ACHN (cell line): ENCODE measurements at places on chromosomes 13 and 19.

- DNase-seq = no peak
Observed at GRCh38 chr13:27073186-27073585, 98.4 kb downstream of the USP12 start.

- DNase-seq = no peak
Observed at GRCh38 chr13:108595436-108596274, 33.8 kb upstream of the MYO16 start.

DNA sequence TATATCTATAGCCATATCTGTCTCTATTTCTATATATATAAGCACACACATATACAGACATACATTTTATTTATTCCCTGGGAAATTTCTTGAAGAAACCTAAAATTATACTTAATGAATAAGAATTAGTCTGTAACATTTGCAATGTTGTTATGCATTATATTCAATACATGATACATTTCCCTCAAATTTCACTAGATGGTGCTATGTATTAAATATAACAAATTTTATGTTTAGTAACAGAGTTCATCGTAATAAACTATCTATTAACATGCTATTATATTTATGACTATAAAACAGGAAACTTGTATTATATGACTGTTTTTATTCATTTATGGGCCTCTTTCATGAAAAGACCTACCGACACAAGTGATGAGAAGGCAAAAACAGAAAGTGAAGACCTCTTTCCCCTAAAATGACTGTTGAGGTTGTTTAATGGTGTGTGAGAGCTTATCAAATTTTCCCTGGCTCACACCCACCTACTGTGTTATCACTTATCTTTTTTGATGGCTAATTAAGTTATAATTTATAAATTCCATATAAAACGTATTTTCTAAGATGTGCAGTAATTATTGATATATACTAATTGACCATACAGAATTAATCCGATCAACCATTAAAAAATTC, 881.9 kb downstream of the SLITRK6 start:
- peak; percentile 40 for DNase-seq

GRCh38 chr19:49148044-49148682, 7.0 kb downstream of the HRC start:
- no peak for DNase-seq

DNA sequence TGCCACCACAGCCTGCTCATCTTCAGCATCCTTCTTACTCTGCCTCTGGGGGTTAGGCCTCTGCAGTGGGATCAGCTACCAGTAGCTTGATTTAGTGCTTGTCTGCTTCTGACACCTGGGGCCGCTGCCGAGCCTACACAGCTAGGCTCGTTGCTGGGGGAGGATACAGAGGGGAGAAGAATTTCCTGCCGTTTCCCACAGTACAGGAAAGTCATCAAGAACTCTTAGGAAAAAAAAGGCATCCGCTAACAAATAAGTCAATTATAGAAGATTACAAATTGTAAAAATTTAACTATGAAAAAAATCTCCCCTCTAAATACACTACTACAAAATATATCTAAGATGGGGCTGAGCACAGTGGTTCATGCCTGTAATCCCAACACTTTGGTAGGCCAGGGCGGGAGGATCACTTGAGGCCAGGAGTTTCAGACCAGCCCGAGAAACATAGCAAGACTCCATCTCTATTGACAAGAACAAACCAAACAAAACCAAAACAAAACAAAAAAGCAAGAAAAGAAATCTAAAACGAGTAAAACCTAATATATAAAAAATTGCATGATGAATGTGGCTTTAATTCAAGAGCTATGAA, 26.7 kb downstream of the LATS2 start:
- DNase-seq = no peak

DNA sequence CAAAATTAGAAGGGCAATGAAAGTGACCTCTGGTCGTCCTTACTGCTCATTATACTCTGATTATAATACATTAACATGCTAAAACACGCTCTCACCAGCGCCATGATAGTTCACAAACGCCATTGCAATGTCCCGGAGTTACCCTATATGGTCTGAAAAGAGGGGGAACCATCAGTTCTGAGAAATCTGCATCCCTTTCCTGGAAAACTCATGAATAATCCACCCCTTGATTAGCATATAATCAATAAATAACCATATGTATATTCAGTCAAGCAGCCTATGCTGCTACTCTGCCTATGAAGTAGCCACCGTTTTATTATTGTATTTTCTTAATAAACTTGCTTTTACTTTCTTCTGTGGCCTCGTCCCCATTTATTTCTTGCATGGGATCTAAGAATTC, 24.6 kb upstream of the SLITRK6 start:
- no peak for DNase-seq

GRCh38 chr13:100517728-100518127, 70.9 kb downstream of the GGACT start:
- DNase-seq = no peak

- DNase-seq = no peak
Observed at GRCh38 chr19:35642312-35642711, 767 bp downstream of the ETV2 start.

GRCh38 chr13:71828564-71828963, 38.4 kb downstream of the DACH1 start:
- DNase-seq = no peak

- DNase-seq = no peak
Observed at GRCh38 chr13:105364191-105364590, 1171.3 kb downstream of the EFNB2 start.

- no peak for DNase-seq
Observed at GRCh38 chr13:87953381-87953780, 282.2 kb downstream of the SLITRK5 start.

GRCh38 chr13:67226696-67227095, 3.4 kb downstream of the PCDH9 start:
- no peak for DNase-seq

DNA sequence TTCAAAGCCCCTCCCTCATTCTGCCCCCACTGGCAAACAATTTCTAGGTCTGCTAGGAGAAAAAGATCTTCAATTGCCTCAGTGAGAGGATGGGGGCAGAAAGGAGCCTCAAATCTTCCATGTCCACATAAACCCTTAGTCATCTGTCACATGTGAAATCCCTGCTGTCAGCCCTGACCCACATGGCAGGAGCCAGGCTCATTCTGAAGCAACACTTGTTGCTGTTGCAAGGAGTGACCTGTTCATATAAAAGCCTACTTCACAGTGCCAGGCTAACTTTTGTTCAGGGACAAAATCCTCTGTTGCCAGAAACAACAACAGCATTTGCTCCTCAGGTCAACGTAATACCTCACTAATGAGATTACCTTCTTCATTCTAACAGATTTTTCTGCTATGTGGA, 70.5 kb downstream of the IRS2 start:
- DNase-seq = no peak
